SJSA1 (cell line): ENCODE measurements at places on chromosomes 1 and 21. TPM values are rescaled to one million over a fixed set of nuclear protein-coding genes. Genes with fewer than 3 reads are reported as not detected.

ERICH3 gene
- total RNA-seq = not detected in 2 replicates

C1orf87 gene
- not detected in 2 replicates for total RNA-seq

GRCh38 chr1:46086576-46086975, 45.9 kb downstream of the PIK3R3 start:
- no peak overlapping the region for H3K27ac ChIP-seq
- H3K4me3 ChIP-seq = no peak overlapping the region
- H3K27me3 ChIP-seq = no peaks in the 10 kb centered on the region

GRCh38 chr1:152349611-152350010, 10.2 kb downstream of the FLG2 start:
- DNase-seq = no peak
- no peaks in the 10 kb centered on the region for H3K36me3 ChIP-seq
- no peaks in the 10 kb centered on the region for H3K4me1 ChIP-seq
- no peak overlapping the region for H3K27ac ChIP-seq
- no peaks in the 10 kb centered on the region; the same call in 1 of the 2 replicates for H3K27me3 ChIP-seq

DNA sequence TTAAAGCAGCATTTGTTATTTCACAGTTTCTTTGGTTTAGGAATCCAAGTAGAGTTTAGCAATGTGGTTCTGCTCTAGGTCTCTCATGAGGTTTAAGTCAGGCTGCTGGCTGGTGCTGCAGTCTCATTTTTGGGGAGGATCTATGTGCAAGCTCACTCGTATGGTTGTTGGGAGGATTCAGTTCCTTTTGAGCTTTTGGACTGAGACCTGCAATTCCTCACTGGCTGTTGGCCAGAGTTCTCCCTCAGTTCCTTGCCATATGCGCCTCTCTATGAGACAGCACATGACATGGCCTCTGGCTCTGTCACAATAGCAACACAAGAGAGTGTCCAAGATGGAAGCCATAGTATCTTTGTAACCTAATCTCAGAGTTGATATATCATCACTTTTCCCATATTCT, 91.0 kb downstream of the OLFML2B start:
- 0 out of 2 replicates have a peak, but pooled peaks cover 4% of the 10 kb centered on the region for H3K36me3 ChIP-seq
- DNase-seq = no peak
- no peak overlapping the region for H3K27ac ChIP-seq
- no peak overlapping the region for H3K4me3 ChIP-seq
- peaks cover 11% of the 10 kb centered on the region for H3K4me1 ChIP-seq

- H3K4me1 ChIP-seq = peaks cover 11% of the 10 kb centered on the region; the same call in 1 of the 2 replicates
- H3K27ac ChIP-seq = no peak overlapping the region
- H3K36me3 ChIP-seq = no peaks in the 10 kb centered on the region
- H3K4me3 ChIP-seq = no peak overlapping the region
- DNase-seq = peak; percentile 47
- no peaks in the 10 kb centered on the region for H3K27me3 ChIP-seq
These were observed 550.2 kb downstream of the USP25 start for GRCh38 chr21:16279731-16280581.

LAD1 gene
- total RNA-seq = not detected in 2 replicates

- DNase-seq = no peak
- no peak overlapping the region for H3K27ac ChIP-seq
- no peaks in the 10 kb centered on the region for H3K27me3 ChIP-seq
- peaks cover 21% of the 10 kb centered on the region for H3K4me1 ChIP-seq
- H3K36me3 ChIP-seq = no peaks in the 10 kb centered on the region; the same call in 1 of the 2 replicates
- no peak overlapping the region for H3K4me3 ChIP-seq
These were observed 3.1 kb downstream of the BTG2 start for GRCh38 chr1:203308328-203308922.

RHEX gene
- total RNA-seq = not detected in 2 replicates

- H3K36me3 ChIP-seq = peaks cover 51% of the 10 kb centered on the region
- H3K4me3 ChIP-seq = no peak overlapping the region
- no peaks in the 10 kb centered on the region for H3K27me3 ChIP-seq
- H3K4me1 ChIP-seq = peaks cover 13% of the 10 kb centered on the region
- no peak for DNase-seq
These were observed 32.9 kb downstream of the DIP2A start for GRCh38 chr21:46491553-46491952.

- H3K36me3 ChIP-seq = no peaks in the 10 kb centered on the region
- no peaks in the 10 kb centered on the region for H3K4me1 ChIP-seq
- no peaks in the 10 kb centered on the region; the same call in none of the 2 replicates for H3K27me3 ChIP-seq
- H3K4me3 ChIP-seq = no peak overlapping the region
These were observed 70.8 kb upstream of the RHOU start for GRCh38 chr1:228664399-228664914.

- H3K4me3 ChIP-seq = no peak overlapping the region
- no peaks in the 10 kb centered on the region for H3K36me3 ChIP-seq
These were observed 74.4 kb downstream of the DUSP10 start for GRCh38 chr1:221667504-221667903.

DNA sequence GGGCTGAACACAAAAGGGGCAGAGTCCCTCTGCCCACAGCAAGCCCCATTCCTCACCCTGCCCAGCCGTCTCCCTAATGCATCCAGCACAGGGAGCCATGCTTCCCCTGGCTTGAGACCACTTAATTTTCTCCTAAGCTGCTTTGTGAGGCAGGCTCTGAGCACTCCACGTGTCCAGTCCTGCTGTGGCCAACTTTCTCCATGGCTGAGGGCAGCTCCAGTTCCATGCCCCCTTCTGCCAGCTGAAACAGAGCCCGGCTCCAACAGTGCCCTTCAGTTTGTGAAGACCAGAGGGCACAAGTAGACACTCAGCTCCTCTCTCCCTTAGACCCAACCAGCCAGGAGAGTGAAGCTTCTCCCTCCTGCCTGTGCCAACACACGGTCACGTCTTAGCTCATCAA, 33.8 kb downstream of the PLEKHA6 start:
- DNase-seq = no peak
- no peak overlapping the region for H3K27ac ChIP-seq
- H3K27me3 ChIP-seq = no peaks in the 10 kb centered on the region
- H3K4me1 ChIP-seq = peaks cover 23% of the 10 kb centered on the region
- H3K36me3 ChIP-seq = no peaks in the 10 kb centered on the region

GRCh38 chr1:224711876-224712275, 95.8 kb downstream of the CNIH3 start:
- no peaks in the 10 kb centered on the region for H3K27me3 ChIP-seq
- H3K4me1 ChIP-seq = peaks cover 15% of the 10 kb centered on the region
- no peaks in the 10 kb centered on the region for H3K36me3 ChIP-seq
- DNase-seq = no peak
- no peak overlapping the region for H3K4me3 ChIP-seq
- no peak overlapping the region for H3K27ac ChIP-seq

ATAD3B gene
- total RNA-seq = 24.0 and 33.8 TPM in 2 replicates

GRCh38 chr1:109718495-109718894, 6.4 kb downstream of the GSTM5 start:
- peak overlapping the region; percentile 46 for H3K27ac ChIP-seq
- no peak overlapping the region for H3K4me3 ChIP-seq
- peaks cover 20% of the 10 kb centered on the region for H3K4me1 ChIP-seq
- H3K36me3 ChIP-seq = no peaks in the 10 kb centered on the region

PLA2G2F gene
- total RNA-seq = not detected in 2 replicates

DNA sequence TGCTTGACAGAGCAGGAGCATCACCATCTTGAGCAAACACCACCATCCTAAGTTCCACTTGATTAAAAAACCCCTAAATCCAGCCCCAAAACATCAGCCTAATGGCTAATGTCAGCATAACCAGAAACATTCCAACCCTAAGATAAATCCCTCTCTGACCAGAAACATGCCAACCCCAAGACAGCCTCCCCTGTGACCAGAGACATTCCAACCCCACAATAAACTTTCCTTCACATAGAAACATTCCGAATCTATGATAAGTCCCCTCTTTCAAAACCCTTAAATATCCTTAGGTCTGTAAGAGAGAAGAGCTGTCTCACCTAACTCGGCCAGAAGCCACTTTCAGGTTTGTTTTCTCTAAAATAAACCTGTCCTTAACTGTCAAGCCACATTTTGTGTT, 17.4 kb upstream of the SLC2A5 start:
- no peaks in the 10 kb centered on the region for H3K4me1 ChIP-seq
- no peak overlapping the region for H3K27ac ChIP-seq
- no peak for DNase-seq
- H3K4me3 ChIP-seq = no peak overlapping the region
- H3K36me3 ChIP-seq = no peaks in the 10 kb centered on the region

- no peaks in the 10 kb centered on the region for H3K4me1 ChIP-seq
- no peaks in the 10 kb centered on the region for H3K27me3 ChIP-seq
These were observed 7.9 kb upstream of the IBA57 start for GRCh38 chr1:228157729-228158126.

GRCh38 chr1:3869751-3870301, 12.6 kb downstream of the DFFB start:
- no peak for DNase-seq
- H3K36me3 ChIP-seq = 0 out of 2 replicates have a peak, but pooled peaks cover 4% of the 10 kb centered on the region
- H3K4me1 ChIP-seq = 0 out of 2 replicates have a peak, but pooled peaks cover 3% of the 10 kb centered on the region
- no peaks in the 10 kb centered on the region for H3K27me3 ChIP-seq

- no peak overlapping the region for H3K27ac ChIP-seq
- no peaks in the 10 kb centered on the region for H3K27me3 ChIP-seq
- H3K36me3 ChIP-seq = peaks cover 58% of the 10 kb centered on the region
- no peak for DNase-seq
- no peak overlapping the region for H3K4me3 ChIP-seq
These were observed 7.5 kb downstream of the DMAP1 start for GRCh38 chr1:44220755-44221154.

- peaks cover 13% of the 10 kb centered on the region for H3K36me3 ChIP-seq
- H3K4me3 ChIP-seq = no peak overlapping the region
- DNase-seq = no peak
- peaks cover 56% of the 10 kb centered on the region for H3K4me1 ChIP-seq
- no peaks in the 10 kb centered on the region for H3K27me3 ChIP-seq
These were observed 12.1 kb downstream of the IRF2BP2 start for GRCh38 chr1:234597894-234598293.

GRCh38 chr1:172941471-172941870, 109.3 kb downstream of the TNFSF18 start:
- H3K4me1 ChIP-seq = peaks cover 32% of the 10 kb centered on the region
- H3K27ac ChIP-seq = peak overlapping the region; percentile 68
- no peak for DNase-seq
